Esophagus squamous epithelium (tissue), 5 donors: ENCODE measurements at places on chromosomes 3 and 15.

DNA sequence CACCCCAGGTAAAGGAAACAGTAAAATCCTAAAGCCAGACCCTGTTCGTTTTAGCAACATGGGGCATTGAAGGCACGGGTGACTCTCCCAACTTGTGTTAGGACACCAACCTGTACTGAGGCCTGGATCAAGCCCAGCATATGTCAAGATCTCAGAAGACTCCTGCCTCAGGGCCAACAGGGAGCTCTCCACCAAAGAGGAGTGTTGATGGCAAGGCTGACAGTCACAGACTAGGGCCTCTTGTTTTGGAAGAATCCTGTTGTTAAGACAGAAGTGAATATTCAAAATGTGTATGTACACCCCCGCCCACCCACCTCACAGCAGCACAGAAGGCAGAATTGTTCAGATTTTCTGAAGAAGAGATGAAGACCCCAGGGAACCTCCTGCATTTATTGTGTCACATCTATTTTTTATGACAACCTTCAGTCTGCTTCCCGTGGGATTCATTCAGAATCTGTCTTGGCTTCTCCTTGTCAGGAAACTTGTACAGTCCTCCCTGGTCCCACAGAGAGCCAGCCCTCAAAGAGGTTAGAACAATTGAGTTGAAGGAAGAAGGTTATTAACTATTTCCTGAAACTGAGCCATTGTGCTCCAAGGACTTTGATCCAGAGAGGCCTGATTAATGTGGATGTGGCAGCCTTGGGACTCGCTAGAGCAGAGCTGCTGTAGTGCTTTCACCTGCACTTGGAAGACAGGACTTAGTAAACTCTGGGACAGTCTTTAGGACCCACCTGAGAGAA is 61.7 kb upstream of the PLXNA1 start:
- DNase-seq: no peak

DNA sequence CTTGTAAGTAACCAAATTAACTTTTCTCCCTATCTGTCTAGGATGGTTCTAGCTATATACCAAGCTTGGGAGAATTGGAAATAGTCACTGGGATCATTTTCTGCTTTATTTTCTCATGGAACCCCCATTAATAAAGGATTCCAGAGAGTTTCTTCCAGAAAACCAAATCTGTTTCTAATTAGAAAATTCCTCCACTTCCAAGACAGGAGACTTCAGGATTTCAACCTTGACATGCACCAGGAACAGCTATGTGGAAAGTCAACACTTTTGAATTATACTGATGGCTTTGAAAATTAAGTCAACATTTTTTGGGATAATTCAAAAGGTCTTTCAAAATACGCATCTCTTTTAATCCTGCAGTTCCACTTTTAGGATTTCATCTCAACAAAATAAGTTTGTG is 138.3 kb downstream of the MEX3B start:
- DNase-seq: no peak

GRCh38 chr15:51065261-51065660 is 29.4 kb downstream of the TNFAIP8L3 start:
- no peak for DNase-seq

DNA sequence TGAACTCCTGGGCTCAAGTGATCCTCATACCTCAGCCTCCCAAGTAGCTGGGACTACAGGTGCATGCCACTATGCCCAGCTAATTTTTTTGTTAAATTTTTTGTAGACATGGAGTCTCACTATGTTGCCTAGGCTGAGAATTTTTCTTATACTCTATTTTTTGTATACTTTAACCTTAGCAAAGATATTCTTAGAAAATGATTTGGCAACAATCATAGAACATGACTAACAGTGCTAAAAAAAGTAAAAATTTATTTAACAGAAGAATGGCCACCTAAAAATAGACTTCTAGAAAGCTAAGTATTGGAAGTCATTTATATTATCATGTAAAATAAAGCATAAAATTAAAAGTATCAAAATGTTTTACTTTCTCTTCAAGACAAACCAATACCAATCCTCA is 322.3 kb downstream of the PLCL2 start:
- no peak for DNase-seq

DNA sequence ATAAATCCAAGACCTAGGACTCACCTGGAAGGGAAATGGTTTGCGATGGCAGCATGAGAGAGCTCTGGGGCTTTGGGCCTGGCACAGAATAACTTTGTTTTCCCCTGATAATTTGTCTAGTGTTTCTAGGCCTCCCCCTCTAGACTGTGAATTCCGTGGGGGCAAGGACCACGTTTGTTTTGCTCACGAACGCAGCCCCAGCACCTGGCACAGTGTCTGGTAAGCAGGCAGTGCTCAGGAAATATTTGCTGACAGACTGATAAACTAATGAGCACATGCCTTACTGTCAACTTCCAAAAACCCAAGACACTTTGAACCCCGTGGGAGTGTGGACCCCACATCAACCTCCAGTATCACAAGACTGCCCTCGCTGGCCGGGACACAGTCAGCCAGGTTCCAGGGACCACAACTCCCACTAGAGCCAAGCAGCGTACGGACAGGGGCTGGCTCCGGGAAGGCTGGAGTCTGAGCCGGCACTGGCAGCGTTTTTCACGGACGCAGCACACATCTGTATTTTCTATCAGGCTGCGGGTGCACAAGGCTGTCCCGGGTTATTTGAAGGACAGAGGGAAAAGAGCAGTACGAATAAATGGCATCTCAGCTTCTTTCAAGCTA is 146.5 kb downstream of the XXYLT1 start:
- no peak for DNase-seq
